ENCODE measurements at places on chromosomes 13 and 19. TPM values are rescaled to one million over a fixed set of nuclear protein-coding genes. Genes with fewer than 3 reads are reported as not detected.
A peak's percentile ranks its signal among the peaks of the same experiment; 100 is the strongest.

DNA sequence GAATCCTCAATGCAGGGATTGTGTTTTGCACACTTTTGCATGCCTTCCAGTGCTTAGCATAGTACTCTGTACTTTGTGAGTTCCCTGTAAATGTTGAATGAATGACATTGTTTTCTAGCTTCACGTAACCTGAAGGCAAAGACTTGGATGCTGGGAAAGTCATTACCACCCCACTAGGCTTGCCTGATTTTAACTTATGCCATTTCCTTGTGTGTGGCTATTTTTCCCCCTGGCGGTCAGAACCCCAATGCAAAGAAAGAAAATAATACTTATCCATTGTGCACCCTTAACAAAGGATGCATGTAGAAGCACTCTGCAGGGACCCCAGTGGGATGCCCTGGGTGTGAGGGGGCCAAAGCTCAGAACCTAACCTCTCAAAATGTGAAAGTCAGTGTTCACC, 1.2 kb upstream of the ENOX1 start:
- ATAC-seq: no peak

DNA sequence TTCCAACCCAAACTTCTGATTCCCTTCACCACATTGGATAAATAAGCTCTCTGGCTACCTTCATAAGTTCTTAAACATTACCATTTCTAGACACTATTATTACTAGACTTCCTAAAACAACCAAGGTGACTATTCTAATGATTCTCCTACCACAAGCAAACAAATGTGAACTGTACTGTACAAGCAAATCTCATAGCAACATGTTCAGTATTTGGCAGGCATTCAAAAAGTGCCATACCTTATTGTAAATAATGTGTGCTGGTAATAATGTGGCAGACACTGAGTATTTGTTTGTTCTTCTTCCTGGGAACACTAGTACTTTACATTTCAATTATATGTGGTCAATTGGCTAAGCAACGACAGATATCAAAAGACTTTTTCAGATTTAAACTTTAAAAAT, 986.0 kb upstream of the SPRY2 start:
- no peak for ATAC-seq

DNA sequence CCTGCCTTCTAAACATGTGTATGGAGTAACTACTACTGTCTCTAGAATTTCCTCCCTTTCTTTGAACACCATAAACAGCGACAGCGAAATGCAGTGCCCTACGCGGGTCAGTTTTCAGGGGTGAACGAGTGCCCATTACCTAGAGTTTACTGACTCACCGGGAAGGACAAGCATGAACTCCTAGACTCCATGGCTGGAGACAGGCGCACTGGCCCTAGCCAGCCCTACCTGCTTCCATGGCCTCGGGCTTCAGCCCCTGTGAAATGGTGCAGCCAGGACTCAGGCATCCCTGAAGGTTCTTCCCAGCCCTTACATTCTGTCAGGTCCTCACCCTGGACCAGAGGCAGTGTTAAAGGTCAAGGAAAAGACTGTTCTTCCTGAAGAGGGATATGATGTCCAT, 8.5 kb downstream of the RANBP3 start:
- no peak for ATAC-seq

DNA sequence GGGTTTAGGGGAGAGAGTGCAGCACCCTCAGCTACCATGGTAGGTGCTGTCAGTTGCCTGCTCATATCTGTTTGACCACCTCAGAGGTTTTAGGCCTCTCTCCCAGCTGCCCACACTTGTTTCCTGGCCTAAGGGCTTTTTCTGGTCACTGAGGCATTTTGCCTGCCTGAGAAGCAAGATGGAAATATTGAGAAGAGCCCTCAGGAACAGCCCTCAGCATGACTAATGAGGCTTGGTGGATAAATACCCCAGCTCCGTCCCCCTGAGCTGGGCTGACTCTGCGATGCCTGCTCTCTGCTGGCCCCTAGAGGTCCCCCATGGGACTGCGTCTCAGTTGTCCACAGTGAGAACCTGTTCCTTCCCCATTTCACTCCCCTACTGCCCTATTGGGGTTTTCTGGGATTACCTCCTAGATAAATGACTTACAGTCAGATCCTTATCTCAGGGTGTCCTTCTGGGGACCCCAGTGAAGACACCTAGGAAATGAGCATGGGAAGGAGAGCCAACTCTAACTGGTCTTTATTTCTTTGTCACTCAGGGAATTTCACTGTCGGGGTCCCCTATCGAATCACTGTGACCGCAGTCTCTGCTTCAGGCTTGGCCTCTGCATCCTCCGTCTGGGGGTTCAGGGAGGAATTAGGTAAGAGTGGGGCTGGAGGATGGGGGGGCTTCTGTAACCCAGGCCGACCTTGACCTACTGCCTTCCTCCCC, 13.3 kb downstream of the PALM3 start:
- no peak for ATAC-seq

GRCh38 chr13:43359536-43359935, 336.1 kb downstream of the DNAJC15 start:
- no peak for ATAC-seq

DNA sequence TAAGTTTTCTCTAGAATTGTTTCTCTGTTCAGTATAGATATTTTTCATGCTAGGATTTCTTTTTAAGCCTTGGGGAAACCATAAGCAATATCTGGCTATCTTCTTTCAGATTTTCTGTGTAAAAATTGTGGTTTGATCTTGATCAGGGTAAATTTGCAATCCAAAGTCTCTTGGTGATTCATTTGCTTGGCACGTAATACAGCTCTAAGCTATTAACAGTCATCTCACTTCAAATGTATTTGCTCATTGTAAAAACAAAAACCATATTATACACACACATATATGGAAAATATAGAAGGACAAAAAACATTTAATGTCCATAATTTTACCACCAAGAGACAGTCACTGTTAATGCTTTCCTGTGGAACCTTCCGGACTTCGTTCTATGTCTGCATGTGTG, 191.0 kb downstream of the SHISA2 start:
- no peak for ATAC-seq

- no peak for ATAC-seq
These were observed 2.7 kb downstream of the SLITRK1 start for GRCh38 chr13:83879431-83880171.

DNA sequence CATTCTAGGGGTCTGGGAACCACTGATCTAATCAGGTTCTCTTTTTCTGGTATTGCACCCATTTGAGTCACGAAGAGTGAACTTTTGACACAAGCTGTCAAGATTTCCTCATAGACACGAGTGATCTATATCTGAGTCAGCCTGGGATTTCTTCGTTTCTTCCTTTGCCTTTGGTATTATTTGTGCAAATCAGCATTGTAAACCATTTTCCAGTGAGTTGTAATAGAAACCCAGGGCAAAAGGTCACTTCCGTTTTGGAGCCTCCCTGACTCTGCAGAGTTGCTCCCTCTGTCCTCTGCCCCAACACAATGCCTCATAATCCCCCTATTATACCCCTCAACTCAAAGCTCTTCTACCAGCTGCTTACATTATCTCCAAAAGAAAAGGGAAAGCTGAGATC, 615.1 kb downstream of the EFNB2 start:
- ATAC-seq: no peak

GRCh38 chr13:45889590-45890243, 38.2 kb upstream of the SIAH3 start:
- no peak for ATAC-seq

DNA sequence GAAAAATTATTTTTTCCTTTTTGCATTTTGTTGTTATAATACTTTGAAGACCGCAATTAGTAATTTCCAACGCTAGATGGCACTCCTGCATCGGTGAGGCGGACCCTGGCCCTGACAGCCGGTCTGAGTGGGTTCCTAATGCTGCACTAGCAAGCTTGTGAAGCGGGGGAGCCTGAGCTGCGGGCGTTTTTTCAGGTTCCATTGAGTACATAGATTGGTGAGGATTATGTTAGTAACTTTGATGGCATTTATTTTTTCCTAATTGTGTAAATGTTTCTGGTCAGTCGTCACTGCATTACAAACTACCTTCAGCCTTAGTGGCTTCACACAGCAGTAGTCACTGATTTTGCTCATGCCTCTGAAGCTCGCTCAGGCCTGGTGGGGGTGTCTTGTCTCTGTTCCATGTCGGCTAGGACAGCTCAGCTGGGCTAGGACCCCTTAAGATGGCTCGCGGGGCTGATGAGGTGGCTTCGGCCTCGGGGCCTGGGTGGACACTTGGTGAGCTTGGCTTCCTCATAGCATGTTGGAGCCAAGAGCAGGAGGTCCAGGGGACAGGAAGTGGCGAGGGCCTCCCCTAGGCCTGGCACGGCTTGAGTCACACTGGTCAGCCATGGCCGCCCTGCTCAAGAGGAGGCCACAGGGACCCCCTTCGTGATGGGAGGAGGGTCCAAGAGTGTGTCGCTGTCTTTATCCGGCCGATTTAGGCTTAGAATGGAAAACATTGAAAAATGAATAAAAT, 25.0 kb downstream of the ERCC5 start:
- ATAC-seq: peak; percentile 61

DNA sequence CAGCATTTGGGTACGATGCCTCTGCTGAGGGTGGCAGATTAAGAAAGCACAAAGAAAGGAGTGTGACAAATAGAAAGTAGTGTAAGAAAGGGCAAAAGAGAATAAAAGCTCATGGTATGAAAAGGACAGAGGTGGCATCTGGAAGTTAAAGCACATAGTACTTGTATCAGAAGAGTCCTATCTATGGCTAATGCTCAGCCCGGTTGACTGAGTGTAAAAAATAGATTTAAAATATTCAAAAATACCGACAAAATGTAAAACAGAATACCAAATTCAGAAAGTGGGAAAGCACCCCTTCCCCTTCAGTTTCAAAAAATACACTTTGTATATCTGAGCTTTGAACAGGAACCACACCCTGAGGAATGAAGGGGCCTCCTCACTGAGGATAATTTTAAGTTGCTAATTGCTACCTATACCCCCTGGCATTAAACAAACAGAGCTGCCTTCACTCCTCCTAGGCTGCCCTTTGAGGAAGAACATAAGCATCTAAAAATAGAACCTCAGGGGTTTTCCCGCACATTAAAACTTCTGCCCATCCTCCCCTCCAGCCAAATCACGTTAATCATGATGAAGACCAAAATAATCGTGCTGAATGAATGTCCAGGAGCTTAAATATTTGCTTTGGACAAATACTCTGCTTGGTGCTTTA, 43.3 kb downstream of the DLEU7 start:
- no peak for ATAC-seq

DNA sequence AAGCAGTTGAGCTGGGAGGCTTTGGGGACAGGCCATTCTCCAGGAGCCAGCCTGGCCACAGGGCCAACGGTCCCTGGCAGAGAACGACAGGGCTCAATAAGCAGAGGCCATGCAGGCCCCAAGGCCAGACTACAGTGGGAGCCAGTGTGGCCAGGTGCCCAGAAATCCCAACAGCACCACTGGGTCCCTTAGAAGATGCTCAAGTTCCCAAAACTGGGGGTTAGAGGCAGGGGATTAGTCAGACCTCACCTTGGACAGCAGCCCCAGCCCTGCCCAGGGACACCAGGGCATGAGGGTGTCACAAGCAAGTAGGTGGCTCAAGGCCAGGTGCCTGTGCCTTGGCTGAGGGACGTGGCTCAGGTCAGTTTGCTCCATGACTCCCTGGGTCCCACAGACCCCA, 12.8 kb downstream of the SCGB2B2 start:
- no peak for ATAC-seq

DNA sequence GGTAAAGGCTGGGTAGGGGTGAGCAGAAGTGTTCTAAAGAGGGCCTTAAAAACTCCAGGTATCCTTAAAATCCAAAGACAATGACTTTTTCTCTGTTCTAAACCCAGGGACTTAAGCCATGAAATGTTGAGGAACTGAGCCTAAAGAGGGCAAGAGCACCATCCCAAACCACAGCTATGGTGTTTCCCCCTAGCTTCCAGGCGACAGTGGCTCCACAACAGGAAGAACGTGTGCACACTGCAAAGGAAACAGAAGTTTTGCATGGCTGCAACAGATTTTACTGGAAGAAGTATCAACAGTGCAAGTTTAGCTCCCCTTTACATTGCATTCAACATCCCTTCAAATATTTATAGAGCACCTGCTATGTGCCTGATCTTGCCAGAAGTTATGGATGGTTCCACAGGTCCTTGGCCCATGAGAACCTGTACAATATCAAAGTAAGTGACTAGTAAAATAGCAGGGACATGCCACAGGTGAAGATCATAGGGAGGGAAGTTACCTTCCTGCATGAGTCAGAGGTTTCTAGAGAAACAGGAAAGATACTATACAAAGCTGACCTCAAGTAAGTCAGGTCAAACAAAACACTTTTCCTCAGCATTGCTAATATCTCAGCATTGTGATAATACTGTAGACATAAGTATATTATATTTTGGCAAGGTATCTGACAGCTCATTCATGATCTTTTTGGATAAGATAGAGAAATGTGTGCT, 8.4 kb upstream of the KCTD12 start:
- no peak for ATAC-seq

GRCh38 chr19:45884682-45885555, 1.0 kb downstream of the IRF2BP1 start:
- ATAC-seq: no peak

DNA sequence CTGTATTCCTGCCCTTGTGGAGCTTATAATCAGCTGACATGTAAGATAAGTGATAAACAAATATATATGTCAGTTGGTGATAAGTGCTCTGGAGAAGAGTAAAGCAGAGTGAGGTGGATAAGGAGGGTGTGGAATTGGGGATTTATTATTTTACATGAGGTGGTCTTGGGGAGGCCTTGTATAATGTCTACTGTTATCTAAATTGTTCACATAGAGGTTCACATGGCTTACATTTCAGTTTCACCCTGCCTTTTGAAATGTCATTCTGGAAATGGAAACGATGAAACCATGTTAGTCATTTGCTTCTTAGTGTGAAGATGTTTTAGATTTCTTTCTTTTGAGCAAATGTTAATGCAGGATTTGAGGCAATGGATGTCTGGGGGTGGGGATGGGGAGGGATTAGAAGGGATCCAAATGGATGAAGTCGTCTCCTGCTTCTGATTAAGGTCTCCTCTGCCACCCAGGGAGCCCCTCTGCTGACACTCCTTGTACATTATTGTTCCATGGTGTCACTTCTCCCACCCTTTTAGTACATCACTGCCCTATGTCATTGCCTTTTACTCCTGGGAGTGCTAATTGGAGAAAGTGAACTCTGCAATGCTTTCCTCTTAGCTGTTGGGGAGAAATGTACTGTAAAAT, 14.0 kb downstream of the B3GLCT start:
- ATAC-seq: no peak

DNA sequence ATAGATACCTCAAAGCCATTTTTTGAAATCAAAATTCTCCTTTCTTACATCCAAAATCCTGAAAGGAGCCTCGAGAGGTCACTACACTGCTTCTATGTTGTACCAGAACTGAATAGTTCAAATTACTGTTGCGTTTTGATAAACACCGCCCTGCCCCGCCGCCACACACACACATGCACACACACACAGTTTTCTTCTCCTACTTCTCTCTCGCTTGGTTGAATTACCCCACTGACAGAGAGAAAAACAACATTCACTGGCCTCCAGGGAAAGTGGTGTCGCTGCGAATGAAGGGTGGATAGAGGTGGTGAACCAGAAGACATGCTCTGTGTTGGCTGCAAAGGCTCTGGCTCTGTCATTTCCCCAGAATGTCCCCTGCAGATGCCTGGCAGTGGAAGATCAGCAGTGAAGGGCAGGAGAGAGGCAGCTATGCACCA, 183.4 kb upstream of the RFC3 start:
- ATAC-seq: no peak

ZNF471 gene
- total RNA-seq: 10.9 TPM

NALCN gene
- 0.12 TPM for total RNA-seq

RFXAP gene
- total RNA-seq: 7.2 TPM

URAD gene
- total RNA-seq: not detected

ACP5 gene
- total RNA-seq: 9.3 TPM

ACER1 gene
- total RNA-seq: not detected

KRTDAP gene
- total RNA-seq: not detected

GPATCH1 gene
- 10.4 TPM for total RNA-seq

CEACAM8 gene
- not detected for total RNA-seq
